ENCODE measurements at places on chromosomes 7 and 10.

DNA sequence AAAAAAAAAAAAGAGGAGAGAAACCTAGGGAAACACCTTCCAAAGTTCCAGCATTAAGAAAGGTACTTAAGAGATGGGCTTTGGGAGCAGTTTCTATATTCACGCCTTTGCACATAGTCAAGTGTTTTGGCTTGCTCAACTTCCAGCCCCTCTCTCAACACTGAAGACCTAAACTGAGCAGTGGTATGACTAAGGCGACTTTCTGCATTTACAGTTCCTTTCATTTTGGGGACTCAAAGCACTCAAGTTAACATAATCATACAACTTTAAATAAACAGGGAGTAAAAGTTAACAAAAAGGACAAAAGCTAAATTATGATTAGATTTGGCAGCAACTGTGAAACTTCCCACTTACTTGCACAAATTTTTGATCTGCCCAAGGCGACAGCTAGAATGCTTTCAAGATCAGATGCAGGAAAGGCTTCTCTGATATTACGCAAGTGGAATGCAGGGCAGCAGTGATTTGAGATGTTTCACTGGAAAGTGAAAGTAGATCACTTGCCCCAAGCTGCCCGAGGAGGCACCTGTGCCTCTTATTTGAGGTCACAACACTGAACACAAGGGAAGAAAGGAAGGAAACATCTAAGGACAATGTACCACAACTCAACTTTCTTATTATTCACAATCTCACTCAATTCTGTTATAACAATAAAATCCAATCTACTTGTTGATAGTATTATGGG, 199.5 kb downstream of the SKAP2 start:
- DNase-seq: no peak

- DNase-seq: no peak
Measured at GRCh38 chr7:98701372-98701771, 84.3 kb downstream of the NPTX2 start.

- DNase-seq: no peak
Measured at GRCh38 chr10:126536148-126536547, 134.3 kb downstream of the C10orf90 start.

GRCh38 chr10:111076191-111076681, 593 bp upstream of the ADRA2A start:
- peak; percentile 9 for DNase-seq

- DNase-seq: no peak
Measured at GRCh38 chr10:74049955-74050354, 52.0 kb downstream of the VCL start.

DNA sequence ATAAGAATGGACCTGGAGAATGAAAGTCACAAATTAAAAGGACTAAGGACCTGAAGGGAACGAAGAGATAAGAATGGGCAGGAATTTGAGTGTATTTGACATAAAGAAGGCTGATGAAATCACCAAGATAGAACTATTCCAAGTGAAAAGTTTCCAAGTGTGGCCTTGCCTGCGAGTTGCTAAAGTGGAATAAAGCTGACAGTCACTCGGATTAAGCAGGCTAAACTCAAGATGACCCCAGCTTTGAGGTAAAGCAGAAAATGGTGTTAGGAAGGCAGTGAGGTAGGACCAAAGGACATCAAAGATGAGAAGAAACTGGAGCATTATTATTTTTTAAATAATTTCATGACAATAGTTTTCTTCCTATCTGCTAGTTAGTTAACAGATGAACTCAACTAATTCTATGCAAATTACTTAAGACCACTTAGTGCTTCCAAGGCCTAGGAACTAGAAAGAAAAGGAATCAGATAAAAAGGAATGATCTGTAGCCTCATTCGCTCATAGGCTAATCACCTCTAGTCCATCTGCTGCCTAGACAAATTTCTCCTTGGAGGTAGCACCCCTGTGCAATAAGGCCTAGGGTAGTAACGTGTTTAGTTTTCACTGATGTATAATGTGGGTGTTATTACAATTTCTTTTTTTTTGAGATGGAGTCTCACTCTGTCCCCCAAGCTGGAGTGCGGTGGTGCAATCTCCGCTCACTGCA, 34.5 kb downstream of the EZH2 start:
- DNase-seq: no peak

- DNase-seq: no peak
Measured at GRCh38 chr7:158108646-158109293, 478.9 kb downstream of the PTPRN2 start.

DNA sequence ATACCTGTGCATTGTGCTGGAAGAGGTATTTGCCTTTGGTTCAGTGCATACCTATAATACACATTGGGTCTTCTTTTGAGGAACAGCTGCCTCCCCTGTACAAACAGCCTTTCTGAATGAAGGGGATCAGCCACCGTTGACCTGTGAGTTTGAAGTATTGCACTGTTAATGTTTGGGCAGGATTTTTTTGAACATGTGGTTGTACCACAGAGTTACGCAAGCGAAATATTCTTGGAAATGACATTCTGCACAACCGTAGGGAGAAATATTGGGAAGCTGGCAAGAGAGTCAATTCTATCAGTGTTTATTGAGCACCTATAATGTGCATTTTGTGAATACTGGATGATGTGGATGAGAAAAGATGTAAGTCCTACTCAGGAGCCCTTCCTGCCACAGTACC, 270.6 kb downstream of the AUTS2 start:
- no peak for DNase-seq

DNA sequence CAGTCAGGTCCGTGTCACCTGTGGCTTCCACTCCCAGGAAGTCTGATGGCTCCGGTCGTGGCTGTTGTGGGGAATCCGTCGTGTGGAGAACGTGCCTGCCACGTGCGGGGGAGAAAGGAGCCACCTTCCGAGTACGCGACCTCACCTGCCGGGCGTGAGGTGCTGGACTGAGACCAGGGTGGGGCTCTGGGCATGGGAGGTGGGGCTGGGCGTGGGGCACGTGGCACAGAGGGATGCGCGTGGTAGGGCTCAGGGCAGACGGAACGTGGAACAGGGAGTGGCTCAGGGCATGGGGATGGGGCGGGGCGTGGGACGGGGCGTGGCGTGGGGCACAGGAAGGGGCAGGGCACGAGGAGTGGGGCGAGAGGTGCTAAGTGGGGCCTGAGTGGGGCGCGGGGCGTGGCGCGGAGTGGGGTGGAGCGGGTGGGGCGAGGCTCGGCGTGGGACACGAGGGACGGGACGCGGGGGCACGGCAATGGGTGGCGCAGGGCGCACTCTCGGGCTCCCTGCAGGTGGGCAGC, 64.8 kb downstream of the C10orf143 start:
- DNase-seq: no peak

GRCh38 chr10:75379212-75379724, 22.3 kb downstream of the ZNF503 start:
- no peak for DNase-seq

DNA sequence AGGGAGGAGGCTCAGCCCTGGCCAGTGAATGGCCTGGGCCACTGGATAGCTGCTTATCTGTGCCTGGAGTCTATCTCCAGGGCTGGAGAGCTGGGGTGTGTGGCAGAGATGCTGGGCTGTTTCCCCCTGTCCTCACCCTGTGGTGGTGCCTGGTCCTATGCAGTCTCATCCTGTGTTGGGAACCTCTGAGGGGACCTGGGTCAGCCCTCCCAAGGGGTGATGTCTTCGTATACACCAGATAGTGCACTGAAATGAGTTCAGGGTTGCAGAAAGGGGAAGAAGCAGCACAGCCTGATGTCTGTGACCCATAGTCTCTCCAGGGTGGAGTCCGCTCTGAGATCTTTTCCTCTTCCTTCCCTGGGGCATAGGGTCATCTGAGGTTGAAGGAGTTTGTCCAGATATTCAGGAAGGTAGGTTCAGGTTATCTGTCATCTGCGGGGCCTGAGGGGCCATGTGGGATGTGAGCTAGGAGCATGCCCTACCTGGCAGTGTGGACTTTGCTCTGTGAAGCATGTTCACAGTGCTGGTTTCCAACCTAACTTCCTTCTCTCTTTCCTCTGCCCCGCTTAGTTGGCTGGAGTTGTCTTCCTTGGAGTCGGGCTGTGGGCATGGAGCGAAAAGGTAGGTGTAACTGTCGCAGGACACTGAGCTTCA, 33.4 kb upstream of the SH2D4B start:
- DNase-seq: no peak

DNA sequence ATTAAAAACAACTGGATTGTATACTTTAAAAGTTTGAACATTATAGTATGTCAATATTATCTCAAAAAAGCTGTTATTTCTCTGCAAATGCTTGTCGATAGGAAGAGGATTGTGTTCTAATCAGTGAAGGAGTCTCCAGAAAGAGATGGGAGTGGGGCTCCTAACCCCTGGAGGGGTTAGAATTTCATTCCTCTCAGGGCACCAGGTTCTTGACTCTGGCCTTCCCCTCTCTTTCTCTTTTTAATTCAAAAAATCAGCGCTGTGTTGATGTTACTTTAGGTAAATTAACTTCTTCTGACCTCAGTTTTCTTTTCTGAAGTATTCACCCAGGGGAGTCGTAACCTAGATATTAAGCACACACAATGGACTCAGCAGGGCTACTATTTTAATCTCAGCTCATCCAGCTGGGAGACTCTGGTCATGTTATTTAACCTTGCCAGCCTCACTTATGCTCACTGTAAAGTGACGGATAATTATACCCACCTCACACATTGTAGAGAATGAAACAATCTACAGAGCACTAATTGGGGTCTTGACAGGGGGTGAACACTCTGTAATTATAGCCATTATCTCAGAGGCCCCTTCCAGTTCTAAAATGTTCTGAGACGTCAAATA, 59.4 kb downstream of the GCC1 start:
- no peak for DNase-seq

DNA sequence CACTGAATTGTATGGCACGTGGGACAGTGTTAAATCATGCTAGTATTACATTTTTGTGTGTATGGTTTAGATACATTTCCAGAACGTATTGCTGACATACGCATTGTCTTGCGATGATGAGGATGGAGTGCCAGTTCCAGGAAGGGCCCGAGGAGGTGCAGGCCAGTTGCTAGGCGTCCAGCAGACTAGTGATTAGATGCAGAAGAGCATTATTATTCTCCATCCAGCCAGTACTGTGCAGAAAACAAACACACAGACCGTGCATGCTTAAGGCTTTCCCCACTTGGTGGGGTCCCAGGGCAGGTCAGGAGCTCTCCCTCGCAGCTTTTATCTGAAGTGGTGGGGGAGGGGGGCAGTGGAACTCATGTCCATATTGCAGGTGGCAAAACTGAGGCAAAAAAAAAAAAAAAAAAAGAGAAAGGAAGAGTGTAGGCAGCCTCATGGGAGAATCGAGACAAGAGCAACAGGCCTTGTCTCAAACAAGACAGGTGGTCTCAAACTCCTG, 189.2 kb downstream of the CAMK1D start:
- no peak for DNase-seq

DNA sequence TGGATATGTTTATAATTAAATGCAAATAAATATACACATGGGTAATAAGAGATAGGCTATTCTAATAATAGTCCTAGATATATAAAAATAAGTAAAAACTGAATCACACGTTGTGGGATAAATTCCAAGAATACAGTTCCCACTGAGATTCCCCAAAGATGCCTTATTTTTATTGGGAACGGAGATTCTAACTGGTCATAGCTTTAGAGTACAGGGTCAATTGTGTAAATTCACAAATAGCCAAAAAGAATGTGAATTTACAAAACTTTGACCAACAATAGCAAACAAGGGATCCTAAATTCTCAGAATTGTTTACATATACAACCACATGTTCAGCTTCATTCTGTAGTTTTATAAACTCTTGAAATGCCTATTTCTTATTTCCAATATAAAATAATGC, 65.0 kb downstream of the VSTM4 start:
- no peak for DNase-seq

DNA sequence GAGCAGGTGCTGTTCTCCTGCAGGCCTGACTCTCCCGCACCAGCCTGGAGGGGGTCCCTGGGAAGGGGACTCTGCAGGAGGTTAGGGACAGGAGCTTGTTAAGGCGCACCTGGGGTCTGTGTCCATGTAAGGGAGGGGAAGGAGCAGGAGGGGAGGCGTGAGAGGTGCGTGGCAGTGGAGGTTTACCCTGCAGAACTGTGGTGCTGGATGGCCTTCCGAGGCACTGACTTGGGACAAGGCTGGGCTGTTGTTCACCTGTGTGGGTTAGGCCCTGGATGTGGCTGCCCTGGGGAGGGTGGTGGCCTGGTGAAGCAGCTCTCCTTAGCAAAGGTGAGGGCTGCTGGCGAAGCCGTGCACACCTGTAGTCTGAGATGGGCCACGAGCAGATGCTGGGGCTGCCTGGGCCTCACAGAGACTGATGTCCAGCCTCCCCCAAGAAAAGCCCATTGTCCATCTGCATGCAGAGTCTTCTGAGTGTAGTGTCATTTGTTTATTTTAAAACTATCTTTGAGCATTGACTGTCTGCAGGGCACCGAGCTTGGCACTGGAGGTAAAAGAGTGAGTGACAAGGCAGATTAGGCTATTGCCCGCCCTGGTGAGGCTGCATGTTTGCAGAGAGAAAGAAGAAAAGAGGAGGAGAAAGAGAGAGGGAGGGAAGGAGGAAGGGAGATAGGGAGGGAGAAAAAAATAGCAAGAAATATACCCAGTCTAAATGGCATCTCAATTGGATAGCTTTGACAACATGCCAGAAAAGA, 225.3 kb downstream of the GLRX3 start:
- DNase-seq: no peak

DNA sequence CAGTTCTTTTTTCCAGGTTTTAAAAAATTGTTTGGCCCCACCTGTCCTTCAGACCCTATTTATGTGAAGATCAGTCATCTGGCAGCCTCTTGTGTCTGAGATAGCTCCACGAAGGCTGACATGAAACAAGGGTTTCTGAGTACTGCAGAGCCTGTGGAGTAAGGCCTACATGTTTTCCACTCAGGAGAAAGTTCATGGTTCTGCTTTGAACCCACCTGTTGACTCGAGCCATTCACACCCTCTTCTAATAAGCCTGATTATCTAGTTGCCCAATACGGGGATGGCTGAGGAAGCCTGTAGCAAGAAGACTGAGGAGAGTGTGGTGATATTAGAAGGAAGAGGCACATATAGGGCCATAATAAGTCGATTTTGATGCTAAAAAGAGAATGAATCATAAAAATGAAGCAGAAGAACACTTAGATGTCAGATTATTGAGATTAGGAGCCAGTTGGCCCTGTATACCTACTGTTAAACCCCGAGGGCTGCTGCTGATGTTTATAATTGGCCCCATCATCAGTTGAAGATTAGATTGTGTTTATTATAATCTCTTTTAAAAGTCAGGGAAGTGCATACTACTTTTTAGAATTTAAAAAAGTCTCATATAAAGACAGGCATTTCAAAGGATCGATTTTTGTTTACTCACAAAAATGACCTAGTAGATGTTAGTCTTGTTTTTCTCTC, 109.4 kb downstream of the CDK14 start:
- no peak for DNase-seq

GRCh38 chr7:21763818-21764217, 181.9 kb downstream of the CDCA7L start:
- DNase-seq: no peak

All from putamen (tissue), 1 donor.